ENCODE measurements at places on chromosomes 2 and 18.

DNA sequence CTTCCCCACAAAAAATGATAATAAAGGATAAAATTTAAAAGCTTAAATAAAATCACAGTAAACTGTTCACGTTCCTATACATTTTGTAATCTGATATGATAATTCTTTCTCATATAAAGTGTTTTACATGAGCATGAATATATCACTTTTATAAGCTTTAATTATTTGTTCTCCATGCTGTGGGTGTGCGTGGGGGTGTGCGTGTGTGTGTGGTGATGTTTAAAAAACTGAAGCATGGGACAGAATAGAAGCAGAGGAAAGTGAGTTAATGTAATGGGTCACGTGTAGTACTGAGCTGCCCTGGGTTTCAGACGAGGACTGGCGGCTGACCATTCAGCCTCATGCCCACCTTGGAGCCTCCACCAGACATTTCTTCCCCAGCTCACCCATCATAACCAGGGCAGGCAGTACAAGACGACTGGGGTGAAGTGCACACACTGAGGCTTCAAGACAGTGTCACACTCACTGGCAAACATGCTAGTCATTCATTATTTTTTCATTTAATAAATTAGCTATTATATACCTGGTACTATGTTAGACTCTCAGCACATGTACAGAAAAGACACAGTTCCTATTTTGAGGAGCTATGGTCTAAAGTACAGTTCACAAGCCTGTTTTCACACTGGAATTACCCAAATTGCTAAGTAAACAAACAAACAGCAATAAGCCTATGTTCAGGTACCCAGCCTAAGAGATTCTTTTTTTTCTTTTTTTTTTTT, 97.2 kb upstream of the LPIN2 start:
- DNase-seq: no peak

DNA sequence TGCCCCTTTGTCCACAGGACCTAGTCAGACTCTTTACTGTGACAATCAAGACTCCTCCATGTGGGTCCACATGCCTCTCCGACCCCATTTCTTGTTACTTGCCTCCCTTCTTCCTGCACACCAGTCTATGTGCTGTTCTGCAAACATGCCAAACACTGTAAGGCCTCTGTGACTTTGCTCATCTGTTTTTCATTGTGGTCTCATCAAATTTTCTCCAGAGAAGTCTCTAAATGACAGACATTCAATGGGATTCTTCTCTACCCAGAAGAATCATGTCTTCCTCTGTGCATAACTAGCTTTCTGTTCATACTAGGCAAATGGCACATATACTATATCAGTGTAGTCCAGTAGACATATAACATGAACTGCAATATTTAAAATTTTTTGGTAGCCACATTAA, 43.0 kb upstream of the KCNE4 start:
- no peak for DNase-seq

DNA sequence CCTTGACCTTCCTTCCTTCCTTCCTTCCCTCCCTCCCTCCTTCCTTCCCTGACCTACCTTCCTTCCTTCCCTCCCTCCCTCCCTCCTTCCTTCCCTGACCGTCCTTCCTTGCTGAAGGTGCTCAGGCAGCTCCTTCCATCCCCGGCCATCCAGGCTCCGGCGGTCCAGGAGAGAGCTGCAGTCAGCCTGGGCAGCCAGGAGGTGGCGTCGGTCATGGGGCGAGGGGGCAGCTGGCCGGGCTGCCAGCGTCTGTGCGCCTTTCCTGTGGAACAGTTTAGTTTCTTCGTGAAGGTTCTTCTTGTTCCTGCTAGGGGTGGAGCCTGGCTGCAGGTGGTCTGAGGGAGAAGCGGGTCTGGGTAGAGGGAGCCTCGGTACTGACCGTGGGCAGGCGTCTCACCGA, 15.7 kb downstream of the GPR35 start:
- DNase-seq: no peak

GRCh38 chr2:69054431-69054830, 41.5 kb downstream of the ANTXR1 start:
- no peak for DNase-seq

GRCh38 chr18:76931171-76931570, 108.8 kb downstream of the ZNF236 start:
- DNase-seq: no peak

DNA sequence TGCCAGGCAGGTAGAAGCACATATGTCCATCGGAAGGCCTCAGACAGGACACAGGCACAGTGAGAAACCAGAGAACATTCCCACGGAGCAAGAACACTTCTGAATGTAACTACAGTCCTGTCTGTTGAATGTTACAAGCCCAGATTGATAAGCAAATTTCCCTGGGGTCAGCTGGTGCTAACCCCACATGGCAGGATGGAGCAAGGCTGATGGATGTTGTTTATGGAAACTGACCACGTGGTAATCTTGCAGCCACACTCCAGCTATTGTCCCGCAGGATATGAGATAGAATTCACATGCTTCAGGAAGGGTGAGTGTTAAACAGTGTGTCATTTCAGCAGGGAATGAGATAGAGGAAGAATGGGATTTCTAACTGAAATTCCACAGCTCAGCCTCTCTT, 138.8 kb upstream of the COPS8 start:
- DNase-seq: no peak

DNA sequence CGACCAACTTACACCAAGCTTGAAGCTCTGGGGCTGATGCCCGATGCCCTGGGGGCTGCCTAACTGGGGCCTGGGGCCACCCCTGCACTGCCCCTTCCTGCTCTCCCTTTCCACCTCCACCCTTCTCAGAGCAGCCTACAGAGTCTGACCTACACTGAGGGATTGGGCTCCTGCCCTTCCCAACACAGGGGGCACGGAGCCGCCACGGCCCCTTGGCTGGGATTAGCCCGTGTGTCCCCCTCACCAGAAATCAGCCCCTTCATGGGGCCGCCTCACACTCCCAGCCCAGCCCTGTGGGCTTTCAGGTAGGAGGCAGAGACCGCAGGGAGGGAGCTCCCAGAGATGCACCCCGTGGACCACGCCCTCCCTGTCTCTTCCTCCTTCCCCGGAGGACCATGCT, 198.0 kb downstream of the EIPR1 start:
- DNase-seq: no peak

- DNase-seq: no peak
These were observed 46.1 kb upstream of the CELF4 start for GRCh38 chr18:37611614-37612279.

DNA sequence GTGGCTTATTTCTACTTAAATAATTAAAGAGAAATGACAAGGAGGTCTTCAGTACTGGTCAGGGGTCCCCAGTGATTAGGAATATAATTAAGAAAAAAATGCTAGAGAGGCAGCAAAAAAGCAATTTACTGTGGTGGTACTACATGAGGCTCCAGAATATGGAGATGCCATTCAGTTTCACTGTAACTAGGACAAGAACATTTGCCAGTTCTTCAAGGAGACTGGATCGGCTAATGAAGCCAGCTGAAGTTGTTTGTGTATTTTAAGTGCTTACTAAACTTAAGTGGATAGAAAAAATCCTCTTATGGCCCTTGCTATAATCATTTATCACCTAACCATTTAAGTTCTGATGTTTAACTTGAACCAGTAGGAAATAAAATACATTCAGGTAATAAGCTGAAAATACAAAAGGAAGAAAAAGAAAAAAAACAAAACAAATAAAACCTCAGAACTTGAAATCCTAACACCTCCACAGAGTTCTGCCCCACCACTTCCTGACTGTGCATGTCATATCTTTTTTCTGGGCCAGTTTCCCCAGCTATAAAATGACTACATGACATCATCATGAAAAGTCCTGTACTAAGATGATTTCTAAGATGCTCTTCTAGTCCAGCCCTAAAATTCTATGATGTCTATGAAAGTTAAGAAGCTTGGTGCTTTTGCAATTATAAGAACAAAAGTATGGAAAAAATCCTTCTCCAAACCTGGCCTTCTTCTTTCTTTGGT, 98.0 kb downstream of the TRABD2A start:
- DNase-seq: peak; percentile 76

DNA sequence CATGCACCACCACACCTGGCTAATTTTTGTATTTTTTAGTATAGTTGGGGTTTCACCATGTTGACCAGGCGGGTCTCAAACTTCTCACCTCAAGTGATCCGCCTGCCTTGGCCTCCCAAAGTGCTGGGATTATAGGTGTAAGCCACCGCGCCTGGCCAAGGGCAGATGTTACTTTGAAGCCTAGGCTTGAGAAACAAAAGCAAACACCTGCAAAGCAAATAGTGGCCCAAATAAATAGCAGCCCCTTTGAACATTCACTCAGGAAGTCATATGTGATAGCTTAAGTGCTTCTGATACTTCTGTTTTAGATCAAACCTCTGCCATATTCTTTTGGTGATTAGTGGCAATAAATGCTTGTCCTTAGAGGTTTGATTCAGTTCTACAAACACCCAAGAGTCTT, 404.5 kb upstream of the SMIM21 start:
- no peak for DNase-seq

- DNase-seq: no peak
These were observed 12.8 kb upstream of the SCN9A start for GRCh38 chr2:166388481-166389070.

GRCh38 chr2:122100346-122100745, 344.9 kb downstream of the TSN start:
- DNase-seq: no peak

GRCh38 chr2:236777408-236777807, 207.8 kb downstream of the ACKR3 start:
- DNase-seq: no peak

GRCh38 chr2:234980451-234981187, 28.8 kb downstream of the SH3BP4 start:
- DNase-seq: no peak

DNA sequence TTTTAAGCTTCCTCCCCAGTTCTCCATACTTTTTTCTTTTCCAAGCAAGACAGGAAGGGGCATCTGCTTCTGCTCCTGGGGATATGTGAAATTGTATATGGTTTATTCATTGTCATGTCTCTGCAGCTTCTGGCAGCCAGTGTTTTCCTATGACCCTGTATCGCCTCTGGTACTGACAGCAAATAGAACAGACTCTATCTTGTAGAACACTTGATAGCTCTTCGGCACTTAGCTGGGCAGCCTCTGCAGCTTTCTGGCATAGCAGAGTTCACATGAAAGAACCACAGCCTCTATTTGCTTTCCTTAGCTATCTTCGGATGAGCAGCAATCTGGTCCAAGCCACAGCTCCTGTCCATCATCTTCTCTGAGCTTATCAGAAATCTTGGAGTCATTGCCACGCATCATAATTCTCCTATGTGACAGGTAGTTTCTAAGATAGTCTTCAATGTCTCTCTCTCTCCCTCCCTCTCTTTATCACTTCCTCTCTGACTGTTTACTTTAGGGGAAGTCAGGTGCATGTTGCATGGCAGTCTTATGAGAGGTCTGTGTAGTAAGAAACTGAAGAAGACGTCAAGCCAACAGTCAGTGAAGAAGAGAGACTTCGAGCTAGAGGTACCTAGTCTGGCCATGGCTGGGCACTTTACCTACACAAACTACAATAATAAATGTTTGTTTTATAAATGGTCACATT, 627.7 kb upstream of the CDH2 start:
- DNase-seq: no peak

GRCh38 chr2:18900691-18901141, 311.3 kb upstream of the NT5C1B start:
- no peak for DNase-seq

- no peak for DNase-seq
These were observed 151.1 kb upstream of the TWIST2 start for GRCh38 chr2:238696786-238697185.

DNA sequence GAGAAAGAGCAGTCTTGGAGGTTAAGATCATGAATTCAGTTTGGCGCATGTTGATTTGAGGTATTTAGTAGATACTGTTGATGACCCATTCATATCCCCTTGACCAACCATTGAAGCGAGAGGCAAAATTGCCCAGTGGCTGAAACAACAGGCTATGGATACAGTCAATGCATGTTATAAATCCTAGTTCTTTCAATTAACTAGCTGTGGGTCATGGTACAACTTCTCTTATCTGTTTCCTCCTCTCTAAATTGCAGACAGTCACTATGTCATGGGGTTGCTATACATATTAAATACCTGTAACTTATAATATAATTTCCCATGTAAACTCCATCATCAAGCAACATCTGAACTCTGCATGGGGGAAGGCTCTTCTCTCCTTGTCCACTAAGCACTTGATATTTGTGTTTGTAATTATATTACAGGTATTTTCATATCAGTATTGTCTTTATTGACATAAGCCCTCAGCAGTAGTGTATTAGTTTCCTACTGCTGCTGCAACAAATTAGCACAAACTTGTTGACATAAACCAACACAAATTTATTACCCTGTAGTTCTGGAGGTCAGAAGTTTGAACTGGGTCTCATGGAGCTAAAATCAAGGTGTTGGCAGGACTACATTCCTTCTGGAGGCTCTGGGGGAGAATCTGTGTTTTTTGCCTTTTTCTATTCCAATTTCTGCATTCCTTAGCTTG, 61.7 kb upstream of the ACTR3 start:
- no peak for DNase-seq

- no peak for DNase-seq
These were observed 196.9 kb downstream of the HAUS1 start for GRCh38 chr18:46301081-46301480.

DNA sequence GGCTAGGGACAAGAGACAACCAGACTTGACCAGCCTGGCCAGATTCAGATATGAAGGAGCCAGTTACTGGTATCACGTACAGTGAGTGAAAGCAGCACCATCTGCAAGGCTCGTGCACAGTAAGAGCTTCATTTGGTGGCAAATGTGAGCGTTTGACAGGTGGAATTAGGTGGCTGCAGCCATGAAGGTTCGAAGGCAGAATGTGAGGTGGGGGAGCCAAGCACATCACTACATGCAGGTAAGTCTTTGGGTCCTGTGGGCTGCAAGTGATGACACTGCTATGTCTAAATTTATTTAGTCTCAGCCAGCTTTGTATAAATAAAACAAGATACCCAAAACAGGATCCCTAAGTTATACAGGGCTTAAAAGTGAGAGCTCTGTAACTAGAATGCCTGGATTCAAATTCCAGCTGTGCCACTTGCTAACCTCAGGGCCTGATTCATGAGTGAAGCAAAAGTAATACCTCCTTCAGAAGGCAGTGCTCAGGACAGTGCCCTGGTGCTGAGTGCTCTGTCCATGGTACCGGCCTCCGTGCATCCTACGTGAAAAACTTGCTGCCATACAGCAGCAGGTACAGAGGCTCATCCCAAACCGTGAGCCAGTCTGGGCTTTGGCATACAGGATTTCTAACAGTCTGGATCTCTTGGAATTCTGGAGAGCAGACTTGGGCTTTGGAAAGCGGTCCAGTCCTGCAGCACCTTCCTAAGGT, 18.6 kb downstream of the DDX18 start:
- DNase-seq: no peak

DNA sequence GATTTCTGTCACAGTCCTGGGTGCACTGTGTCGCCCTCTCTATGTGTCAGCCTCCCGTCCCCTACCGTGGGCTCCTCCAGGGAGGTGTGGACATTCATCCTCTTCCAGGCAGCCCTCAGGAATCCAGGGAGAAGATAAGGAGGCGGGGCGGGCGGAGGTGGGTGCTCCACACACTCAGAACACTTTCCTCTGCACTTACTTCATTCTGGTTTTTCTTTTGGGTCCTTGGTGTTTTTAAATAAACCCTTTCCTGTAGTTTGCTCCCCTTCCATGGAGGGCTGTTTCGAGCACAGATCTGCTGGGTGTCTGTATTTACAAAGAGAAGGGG, 183.9 kb downstream of the FAM210A start:
- no peak for DNase-seq

- DNase-seq: no peak
These were observed 67.7 kb upstream of the NEDD4L start for GRCh38 chr18:57976230-57976773.

GRCh38 chr2:88489181-88489580, 36.7 kb upstream of the FOXI3 start:
- no peak for DNase-seq

Measured in CD4-positive, alpha-beta T cell treated with Interleukin-21 for 1 hour (primary cell).